ENCODE measurements at places on chromosomes 13 and 19.
A peak's percentile ranks its signal among the peaks of the same experiment; 100 is the strongest.

DNA sequence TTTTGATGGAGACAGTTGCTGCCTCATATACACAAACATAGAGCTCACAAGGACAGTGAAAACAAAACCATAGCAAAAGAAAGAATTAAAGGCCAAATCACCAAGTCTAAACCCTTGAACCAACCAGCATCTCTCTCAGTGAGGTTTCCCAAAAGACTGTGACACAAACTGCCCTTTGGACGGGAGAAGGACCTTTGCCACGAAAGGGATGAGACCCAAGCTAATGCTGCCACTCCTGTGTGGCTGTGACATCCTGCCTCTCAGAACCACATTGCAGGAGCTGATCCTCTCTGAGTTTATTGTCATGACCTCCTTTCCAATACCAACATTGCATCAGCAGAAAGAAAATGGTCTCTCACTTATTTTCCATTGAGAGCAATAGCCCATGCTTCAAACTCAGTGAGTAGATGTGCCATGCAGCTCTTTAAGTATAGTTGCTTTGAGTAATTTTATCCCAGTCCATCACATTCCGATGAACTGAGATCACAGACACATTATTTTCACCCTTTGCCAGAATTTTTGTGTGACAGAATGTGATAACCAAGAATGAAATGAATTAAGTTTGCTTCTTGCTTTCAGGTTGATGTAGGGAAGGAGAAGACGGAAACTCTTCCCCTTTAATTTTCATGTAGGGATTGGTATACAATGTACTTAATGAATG, 133.5 kb upstream of the IRS2 start:
- no peak for DNase-seq

GRCh38 chr19:31427857-31428256, 78.6 kb upstream of the TSHZ3 start:
- no peak for DNase-seq

GRCh38 chr19:17325881-17326594, 8.6 kb downstream of the ANO8 start:
- no peak for DNase-seq

GRCh38 chr19:19137556-19138108, 646 bp downstream of the TMEM161A start:
- DNase-seq, result peak; percentile 29

DNA sequence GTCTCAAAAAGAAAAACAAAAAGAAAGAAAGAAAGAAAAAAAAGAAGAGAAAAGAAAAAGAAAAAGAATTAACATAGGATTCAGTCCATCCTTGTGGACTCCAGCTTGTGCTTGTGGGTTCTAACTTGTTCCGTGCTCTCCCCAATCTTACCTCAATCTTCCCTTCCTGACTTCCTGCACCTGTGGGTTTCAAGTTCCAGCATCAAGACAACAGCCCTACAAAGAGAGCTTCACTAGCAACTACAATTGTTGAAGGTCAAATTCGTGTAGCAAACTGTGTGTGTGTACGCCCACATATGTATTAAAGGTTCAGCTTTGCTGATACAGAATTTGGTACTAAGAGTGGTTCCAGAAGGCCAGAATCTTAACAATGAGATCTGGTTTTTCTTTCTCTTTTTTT, 25.3 kb downstream of the FXYD5 start:
- DNase-seq, result no peak

GRCh38 chr19:13873834-13874515, 3.0 kb upstream of the NANOS3 start:
- no peak for DNase-seq

- no peak for DNase-seq
These were observed 30.1 kb upstream of the PEPD start for GRCh38 chr19:33551676-33552075.

- no peak for DNase-seq
These were observed 220.9 kb downstream of the RGCC start for GRCh38 chr13:41678249-41678648.

DNA sequence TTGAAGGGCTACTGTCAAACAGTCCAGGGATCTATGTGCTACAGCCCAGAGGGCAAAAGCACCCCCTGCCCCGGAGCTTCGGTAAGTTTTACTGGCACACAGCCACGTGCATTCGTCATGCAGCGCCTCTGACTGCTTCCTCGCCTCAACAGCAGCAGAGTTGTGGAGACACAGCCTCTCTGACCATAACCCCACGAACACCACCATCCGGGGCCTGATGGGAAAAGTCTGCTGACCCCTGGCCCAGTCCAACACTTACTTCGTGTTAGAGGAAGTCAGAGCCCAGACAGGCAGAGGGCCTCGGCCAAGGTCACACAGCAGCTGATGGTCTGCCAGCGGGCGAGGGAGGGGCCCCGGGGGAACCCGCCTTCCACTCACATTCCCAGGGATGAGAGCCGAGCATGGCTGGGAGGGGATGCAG, 5.1 kb downstream of the CBARP start:
- DNase-seq, result no peak

GRCh38 chr19:31378404-31378803, 29.2 kb upstream of the TSHZ3 start:
- no peak for DNase-seq

DNA sequence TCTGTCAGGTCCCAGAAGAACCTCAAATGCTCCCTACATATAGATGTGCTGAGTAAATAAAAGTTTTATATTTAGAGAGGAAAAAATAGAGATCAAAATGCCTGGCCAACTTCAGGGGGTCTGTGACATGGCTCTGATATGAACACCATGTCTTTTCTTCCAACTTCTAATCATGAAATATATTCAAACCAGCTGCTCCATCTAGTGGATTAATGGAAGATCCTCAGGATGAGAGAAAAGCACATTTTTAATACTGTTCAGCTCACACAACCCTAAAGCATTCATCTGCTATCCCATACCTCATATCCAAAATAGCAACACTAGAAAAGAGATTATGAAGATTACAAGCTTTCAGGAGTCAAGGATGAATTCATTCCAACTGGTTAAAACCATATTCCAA, 56.0 kb upstream of the DOCK9 start:
- no peak for DNase-seq

GRCh38 chr13:101654883-101655282, 202.4 kb downstream of the ITGBL1 start:
- no peak for DNase-seq

DNA sequence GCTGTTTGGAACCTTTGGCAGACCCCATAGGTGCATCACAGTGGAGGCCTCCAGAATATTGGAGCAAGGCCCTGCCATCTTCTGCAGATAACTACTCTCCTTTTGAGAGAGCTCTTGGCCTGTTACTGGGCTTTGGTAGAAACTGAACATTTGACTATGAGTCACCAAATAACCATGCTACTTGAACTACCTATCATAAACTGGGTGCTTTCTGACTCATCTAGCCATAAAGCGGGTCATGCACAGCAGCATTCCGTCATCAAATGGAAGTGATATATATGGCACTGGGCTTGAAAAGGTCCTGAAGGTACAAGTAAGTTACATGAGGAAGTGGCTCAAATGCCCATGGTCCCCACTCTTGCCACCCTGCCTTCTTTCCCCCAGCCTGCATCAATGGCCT, 782.5 kb upstream of the SLITRK6 start:
- no peak for DNase-seq

GRCh38 chr19:45218426-45218825, 26.8 kb downstream of the EXOC3L2 start:
- DNase-seq, result no peak

DNA sequence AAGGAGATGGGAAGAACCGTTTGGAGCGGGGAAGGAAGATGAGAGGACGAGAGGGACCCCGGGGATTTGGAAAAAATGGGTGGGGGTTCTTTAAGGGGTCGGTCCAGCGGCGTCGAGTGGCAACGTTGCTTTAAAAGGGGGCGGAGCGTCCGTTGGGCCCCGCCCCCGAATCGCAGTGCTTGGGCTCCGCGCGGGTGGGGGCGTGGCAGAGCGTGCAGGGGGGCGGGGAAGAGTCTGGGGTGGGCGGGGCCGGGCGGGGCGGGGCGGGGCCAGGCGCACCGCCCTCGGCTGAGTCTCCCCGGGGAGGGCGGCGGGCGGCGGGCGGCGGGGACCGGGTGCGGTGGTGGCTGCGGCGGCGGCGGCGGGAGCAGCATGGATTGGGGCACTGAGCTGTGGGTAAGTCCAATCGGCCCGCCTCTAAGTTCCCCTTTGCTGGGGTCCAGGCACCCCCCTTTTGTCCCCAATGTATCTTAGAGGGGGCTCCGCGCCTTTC, at the start of gene TRIP10:
TRIP10 (plus strand) TSS at position 291 of the 493 bp plus-strand sequence; CDS start at position 373, 82 bp downstream.
- DNase-seq, result no peak

GRCh38 chr13:37665420-37665819, 66.9 kb upstream of the POSTN start:
- DNase-seq, result no peak

DNA sequence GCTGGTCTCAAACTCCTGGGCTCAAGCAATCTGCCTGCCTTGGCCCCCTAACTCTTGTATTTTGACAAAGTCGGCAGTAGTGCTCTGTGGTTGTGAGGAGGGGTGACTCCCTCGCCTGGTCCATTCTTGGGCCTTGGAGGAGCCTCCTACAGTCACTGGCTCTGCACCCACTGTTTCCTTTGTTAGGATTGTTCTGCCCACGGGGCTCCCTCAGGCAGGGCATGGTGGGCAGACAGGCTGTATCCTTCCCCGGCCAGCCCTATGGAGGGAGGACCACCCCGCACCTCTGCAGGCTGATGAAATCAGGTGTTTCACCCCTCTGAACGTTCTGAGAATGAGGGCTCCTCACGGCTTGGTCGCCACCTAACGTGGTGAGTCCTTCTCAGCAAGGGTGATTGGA, 9.2 kb downstream of the FCAR start:
- no peak for DNase-seq

DNA sequence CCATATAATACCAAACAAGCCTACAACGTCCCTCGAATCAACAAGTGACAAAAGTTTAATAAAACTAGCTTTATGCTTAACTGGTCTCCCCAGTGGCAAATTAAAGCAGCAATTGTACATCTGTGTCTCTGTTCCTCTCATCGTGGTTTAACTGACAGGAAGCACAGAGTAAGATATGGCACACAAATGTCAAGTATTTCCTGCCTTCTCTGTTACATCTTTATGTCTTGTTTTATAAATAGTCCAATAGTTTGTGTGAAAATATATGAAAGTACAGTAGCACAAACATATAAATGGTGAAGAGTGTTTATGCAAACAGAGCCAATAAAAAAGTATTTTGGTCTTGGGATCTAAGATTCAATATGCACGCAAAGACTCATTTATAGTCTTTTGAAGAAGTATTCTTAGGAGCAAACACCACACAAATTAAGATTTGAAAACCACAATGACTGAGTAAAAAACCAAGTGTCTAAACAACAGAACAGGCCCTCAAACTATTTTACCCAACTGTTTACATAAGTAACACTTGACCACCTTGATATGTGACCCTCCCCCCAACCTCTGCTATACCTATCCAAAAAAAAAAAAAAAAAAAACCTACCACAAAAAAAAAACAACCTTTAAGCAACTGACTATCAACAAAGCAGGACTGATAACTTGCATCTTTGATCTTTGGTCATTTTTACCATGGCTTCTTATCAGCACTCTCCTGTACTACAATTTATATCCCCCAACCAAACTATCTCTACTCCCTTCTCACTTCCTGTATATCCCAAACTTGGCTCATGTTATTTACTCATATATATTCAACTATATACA, 14.0 kb downstream of the ELF1 start:
- no peak for DNase-seq

DNA sequence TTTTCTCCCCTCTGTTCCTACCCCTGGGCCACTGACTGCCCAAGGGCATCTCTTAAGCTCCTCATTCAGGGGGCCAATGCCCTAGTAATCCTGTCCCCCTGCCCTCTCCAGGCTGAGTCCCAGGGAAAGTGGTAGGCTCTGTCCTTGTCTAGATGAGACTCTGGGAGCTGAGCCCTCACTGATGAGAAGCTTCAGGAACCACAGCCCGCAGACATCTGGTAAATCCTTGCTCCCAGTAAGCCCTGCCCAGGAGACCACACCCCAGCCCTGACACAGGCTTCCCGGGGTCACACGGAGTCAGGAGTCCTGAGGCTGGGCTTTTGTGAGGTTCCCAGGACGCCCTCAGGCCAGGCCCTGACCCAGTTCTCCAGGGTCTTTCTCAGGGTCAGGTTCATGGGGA, 1.9 kb downstream of the CEACAM4 start:
- no peak for DNase-seq

DNA sequence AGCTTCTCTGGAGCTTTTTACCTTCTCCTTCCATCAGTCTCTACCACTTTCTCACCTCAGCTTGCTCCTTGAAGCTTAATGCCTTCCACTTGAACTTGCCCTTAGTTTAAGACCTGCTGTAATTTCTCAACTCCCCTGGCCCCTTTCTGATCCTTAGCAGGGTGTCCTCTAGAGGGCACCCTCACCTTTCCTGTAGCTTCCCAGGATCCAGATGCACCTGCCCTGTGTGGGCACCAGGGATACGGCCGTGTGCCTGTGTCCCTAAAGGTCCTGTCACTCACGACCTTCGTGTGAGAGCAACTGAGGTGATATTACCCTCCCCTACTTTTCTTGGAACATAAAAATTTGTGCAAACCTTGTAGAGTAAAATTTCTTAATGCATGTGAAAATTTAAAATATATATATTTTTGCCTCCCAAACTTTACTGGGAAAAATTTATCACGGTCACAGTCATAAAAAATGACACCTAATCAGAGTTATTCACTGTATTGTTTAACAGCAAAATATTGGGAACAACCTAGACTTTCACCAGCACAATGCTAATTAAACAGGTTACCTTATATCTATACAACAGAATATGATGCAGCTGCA, 46.4 kb downstream of the PSG3 start:
- no peak for DNase-seq

- DNase-seq, result peak; percentile 64
These were observed 8.6 kb downstream of the LYL1 start for GRCh38 chr19:13094106-13094504.
